ENCODE measurements at places on chromosomes 1 and 21. TPM values are rescaled to one million over a fixed set of nuclear protein-coding genes. Genes with fewer than 3 reads are reported as not detected.

Gene LDLRAD1
- total RNA-seq = not detected

Gene NIT1
- 38.3 TPM for total RNA-seq

Gene ACOT11
- 0.53 TPM for total RNA-seq

Gene NTNG1
- total RNA-seq = not detected

Gene CFAP74
- not detected for total RNA-seq

Gene KIF17
- total RNA-seq = not detected

Data from activated naive CD4-positive, alpha-beta T cell treated with anti-CD3 and anti-CD28 coated beads, Interleukin-2, amount 10 ng/mL, durations not matched to agents 5 hours and 36 hours (primary cell).